ENCODE measurements at places on chromosomes 7 and 10.

GRCh38 chr10:80133206-80133605, 676 bp downstream of the PLAC9 start:
- DNase-seq: peak; percentile 50

DNA sequence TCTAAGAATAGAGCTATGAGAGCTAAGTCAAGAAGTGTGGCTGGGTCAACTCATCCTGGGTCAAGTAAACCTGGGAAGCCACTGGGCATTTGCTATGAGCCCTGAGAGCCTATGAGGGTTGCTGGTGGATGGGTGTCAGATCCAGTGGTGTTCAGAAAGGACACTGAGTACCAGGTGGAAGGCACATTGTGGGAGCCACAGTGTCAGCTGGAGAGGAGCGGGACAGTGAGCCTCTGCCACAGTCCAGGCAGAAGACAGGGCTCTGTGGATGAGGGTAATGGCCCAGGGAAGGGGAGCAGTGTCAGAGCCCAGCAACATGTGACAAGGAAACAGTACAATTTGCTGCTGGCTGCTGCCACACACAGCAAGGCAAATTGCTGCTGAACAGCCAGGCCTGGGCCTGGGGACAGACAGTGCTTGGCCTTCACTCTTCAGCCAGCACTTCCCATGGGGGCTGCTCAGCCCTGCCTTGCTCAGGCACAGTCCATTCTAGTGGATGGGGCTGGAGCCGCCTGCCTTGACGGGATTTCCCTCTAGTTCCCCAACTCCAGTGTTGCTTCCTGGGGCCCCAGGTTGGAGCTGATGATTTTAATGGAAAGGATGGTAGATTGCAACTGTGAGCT, 90.9 kb upstream of the CHST15 start:
- DNase-seq: no peak

DNA sequence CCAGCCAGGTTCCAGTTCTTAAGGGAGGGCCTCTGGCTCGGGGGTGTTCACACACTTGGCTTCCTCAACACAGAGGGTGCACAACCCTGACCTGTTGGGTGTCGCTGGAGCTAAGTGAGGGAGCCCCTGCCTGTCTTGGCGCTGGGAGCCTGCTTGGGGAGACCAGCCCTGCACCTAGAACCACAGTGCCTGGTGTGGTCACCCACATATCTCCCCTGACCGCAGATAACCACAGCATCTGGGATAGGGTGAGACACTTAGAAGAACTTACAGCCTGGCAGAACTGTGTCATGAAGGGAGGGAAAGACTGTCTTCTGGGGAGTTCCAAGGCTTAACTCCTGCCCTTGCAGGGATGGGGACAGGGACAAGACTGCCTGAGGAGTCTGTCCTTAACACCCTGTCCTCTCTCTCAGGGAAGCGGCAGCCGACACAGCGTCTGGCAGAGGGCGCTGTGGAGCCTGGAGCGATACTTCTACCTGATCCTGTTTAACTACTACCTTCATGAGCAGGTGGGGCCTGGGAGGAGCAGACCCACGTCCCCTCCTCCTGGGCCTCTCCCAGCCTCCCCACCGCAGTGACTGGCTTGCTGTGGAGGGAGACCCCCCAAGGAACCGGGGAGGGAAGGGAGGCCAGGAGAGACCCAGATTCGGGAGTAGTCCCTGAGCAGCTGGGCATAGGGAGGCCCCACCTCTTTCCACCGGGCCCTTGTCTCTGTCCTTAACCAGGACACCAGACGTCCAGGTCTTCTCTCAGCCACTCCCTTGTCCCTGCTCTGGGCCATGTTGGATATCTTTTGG, 59.0 kb downstream of the PALD1 start:
- DNase-seq: peak; percentile 53

GRCh38 chr10:3668276-3668965, 116.6 kb downstream of the KLF6 start:
- DNase-seq: peak; percentile 32

GRCh38 chr7:75835688-75836285, 22.2 kb upstream of the CCL24 start:
- no peak for DNase-seq

GRCh38 chr7:157438121-157439025, 101.6 kb downstream of the DNAJB6 start:
- DNase-seq: no peak

GRCh38 chr7:22008087-22008486, 62.4 kb upstream of the CDCA7L start:
- DNase-seq: no peak

DNA sequence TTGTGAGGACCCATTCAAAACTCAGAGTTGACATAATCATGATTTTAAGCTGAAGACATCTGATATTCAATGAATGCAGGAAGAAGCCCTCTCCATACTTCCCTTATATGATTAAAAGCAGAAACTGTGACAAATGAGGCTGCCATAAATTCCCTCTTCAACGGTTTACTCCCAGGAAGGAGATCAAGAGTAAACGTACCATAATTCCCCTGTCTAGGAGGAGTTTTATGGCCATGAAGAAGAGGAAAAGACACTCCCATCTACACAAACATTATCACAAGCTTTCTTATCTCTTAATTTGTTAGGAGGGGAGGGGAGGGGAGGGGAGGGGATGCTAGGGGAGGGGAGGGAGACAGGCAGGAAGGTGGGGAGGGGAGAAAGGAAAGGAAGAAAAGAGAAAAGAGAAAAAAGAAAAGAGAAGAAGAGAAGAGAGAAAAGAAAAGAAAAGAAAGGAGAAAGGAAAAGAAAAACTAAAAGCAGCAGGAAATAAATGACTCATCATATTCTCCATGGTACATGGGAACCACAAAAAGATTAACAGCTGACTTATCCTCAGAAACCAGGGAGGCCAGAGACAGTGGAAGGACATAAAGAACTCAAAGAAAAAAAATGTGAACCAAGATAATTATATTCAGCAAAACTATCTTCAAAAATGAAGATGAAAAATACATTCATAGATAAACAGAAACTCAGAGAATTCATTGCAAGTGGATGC, 121.6 kb downstream of the ALOX5 start:
- no peak for DNase-seq

DNA sequence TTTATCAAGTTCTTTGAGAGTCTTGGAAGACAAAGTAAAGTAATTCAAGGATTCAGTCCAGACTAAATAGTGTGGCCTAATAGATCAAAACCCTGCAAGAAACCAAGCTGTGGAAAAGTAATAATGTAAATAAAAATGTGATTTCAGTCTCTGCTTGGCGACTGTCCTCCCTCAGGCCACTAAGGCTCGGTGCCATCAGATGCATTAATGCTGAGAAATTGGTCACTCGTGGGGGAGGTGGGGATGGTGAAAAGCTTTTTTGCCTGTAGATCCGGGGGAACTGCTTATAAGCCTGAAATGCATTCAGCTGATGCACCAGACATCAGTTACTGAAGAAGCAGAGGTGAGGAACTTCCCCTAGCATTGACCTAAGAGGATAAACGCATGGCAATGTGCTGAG, 182.6 kb upstream of the TBX20 start:
- no peak for DNase-seq
